Fibroblast of skin of right biceps (primary cell): ENCODE measurements at places on chromosomes 6 and 20.

DNA sequence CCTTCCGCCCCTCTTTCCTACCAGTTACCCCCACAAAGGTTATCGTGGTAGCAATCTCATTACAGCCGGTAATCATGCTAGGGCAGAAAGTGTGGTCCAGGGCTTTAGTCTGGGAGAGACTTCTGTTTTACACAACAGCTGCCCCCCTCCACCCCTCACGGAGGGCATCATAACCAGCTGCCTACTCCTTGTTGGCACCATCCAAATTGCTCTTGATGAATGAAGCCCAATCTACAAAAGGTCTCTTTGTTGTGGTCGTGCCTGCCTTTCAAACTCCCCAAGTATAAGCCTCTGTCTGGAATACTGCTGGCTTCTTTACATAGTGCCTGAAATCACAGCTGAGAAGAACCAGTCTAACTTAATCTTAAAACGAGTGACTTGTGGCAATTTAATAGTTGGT lies 157.9 kb downstream of the INSM1 start:
- DNase-seq, result no peak

DNA sequence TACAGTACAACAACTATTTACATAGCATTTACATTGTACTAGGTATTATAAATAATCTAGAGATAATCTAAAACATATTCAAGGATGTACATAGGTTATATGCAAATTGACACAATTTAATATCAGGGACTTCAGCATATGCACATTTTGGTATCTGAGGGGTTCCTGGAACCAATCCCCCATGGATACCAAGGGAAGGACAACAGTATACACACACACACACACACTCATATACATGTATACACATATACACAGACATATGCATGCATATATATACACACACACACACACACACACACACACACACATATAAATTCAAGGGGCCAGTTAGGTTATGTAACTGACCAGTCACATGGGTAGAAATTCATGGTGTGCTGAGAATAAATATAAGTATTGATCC lies 24.9 kb downstream of the ADGRF5 start:
- DNase-seq, result no peak

- peak; percentile 96 for DNase-seq
These were observed at the start of gene ULBP1 for GRCh38 chr6:149963462-149964307. Gene ULBP1 (plus strand): TSS chr6:149963943. CDS start chr6:149964050, 107 bp downstream.

DNA sequence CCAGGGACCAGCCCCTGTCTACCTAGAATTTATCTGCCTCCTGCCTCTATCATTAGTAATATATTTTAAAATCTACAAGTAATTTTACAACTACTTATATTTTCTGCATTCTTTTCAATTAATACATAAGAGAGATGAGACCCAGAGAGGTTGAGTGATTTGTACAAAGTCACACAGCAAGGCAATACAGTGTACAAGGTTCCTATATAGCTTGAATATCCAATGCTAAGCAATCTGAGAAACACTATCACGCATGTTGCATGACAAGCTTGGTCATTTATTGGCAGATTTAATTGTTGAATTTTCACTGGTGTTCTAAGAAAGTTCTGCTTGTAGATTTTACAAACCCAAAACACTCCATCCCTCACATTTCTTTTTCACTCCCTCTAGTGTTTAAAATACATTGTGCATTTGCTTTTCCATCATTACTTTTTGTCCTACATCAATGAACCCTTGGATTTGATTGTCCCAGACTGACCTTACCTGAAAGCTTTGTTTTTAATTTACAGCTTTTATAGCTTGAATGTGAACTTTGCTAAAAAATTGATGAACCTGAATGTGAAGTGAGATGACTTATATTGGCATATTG lies 520.9 kb upstream of the CITED2 start:
- no peak for DNase-seq
